Omental fat pad (tissue), 4 donors: ENCODE measurements at places on chromosomes 5 and 9. TPM values are rescaled to one million over a fixed set of nuclear protein-coding genes. Genes with fewer than 3 reads are reported as not detected.

The KCNV2 gene
- total RNA-seq: not detected

The IFNA13 gene
- total RNA-seq: not detected

DNA sequence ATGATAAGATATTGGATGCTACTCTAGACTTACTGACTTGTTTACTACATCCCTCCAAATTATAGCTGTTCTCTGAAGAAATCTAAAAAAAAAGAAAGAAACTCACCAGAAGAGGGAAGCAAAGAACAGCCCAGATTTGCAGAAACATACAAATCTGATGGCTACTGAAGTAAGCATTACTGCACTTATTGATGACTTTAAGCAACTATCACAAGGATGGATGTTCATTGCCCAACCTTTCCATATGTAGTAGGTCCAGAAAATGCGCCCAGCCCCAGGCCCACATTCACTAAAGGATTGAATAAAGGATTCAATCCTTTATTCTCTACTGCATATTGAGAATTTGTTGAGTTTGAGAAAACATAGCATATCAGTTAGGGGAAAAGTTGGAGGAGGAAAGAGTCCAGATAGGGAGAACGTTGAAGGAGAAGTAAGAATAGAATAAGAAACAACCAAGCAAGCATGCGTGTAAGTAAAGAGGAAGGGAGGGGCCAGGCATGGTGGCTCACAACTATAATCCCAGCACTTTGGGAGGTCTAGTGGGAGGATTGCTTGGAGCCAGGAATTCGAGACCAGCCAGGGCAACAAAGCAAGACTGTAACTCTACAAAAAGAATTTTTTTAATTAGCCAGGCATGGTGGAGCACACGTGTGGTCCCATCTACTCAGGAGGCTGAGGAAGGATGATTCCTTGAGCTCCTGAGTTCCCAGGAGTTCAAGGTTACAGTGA, 33.8 kb upstream of the DTWD2 start:
- no peak for DNase-seq

DNA sequence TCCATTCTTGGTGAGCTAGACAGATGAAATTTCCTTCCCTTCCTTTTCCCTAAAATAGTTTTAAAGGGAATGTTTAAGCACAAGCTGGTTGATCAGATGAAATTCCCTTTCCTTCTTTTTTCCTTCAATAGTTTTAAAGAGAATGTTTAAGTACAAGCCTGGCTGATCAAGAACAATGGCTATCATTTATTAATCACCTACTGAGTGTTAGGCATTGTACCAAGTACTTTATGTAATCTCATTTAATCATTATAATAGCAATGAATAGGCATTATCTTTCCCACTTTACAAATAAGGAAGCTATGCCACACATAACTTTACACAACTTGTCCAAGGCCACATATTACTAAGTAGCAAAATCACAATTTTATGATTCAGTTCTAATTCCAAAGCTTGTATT, 152.0 kb upstream of the ACOT12 start:
- DNase-seq: no peak

GRCh38 chr9:83011611-83012010, 51.3 kb downstream of the RASEF start:
- DNase-seq: no peak
